GM18507 (cell line): ENCODE measurements at places on chromosomes 2 and 18.

DNA sequence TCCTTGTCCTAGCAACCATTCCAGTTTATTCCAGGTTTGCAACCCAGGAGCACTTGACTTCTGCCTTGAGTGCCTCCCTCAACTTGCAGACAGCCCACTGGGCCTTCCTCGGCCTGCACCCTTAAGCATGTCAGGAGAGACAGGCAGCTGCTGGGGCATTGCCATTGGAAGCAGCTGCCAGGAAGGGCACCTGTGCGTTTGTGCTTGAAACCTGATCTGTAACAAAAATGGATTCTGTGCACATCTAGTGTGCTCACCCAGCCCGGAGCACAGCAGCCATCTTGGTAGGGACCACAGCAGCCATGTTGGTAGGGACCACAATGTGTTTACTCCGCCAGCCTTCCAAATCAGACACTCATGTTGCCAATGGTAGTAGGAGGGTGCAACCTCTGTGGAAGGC lies 44.3 kb upstream of the GLI2 start:
- DNase-seq = no peak

- peak; percentile 22 for DNase-seq
Observed at GRCh38 chr2:9092383-9093282, 89.1 kb upstream of the MBOAT2 start.

GRCh38 chr2:237153181-237153580 lies 67.5 kb downstream of the COPS8 start:
- DNase-seq = no peak

- no peak for DNase-seq
Observed at GRCh38 chr18:58407263-58407648, 221.6 kb downstream of the ALPK2 start.
